ENCODE measurements at places on chromosomes 2 and 18. TPM values are rescaled to one million over a fixed set of nuclear protein-coding genes. Genes with fewer than 3 reads are reported as not detected.

DNA sequence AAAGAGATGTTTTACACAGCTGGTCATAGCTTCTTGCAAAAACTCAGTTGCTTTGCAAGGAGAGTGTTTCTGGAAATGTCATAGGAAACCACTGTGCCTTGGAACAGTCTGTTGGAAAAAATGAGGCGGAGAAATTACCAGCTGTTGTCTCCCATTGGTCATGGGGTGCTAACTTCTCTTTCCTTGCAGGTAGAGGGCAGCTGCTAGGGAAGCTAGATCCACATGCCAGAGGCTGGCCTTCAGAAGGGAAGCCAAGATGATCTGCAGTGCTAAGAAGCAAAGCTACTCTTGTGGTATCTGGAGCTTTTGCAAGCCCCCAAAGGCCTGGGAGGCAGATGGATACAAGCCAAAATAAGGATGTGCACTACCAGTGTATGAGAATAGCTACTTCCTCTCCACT is 34.8 kb upstream of the LAMA1 start:
- DNase-seq: no peak

GRCh38 chr18:76619261-76619620 is 124.2 kb upstream of the ZNF516 start:
- DNase-seq: no peak

- peak; percentile 31 for DNase-seq
These were observed 136.9 kb downstream of the HDAC4 start for GRCh38 chr2:239263669-239264491.

- no peak for DNase-seq
These were observed 24.8 kb upstream of the TBC1D8 start for GRCh38 chr2:101175991-101176390.

Gene C1QL2
- not detected for total RNA-seq

- no peak for DNase-seq
These were observed 15.8 kb upstream of the BOD1L2 start for GRCh38 chr18:57131101-57131500.

Measured in fibroblast of villous mesenchyme (primary cell).